ENCODE measurements at places on chromosomes 6 and 20.

- no peak for DNase-seq
These were observed 447.2 kb downstream of the FRK start for GRCh38 chr6:115613488-115613887.

GRCh38 chr6:167293590-167294091 lies 2.5 kb downstream of the UNC93A start:
- no peak for DNase-seq

DNA sequence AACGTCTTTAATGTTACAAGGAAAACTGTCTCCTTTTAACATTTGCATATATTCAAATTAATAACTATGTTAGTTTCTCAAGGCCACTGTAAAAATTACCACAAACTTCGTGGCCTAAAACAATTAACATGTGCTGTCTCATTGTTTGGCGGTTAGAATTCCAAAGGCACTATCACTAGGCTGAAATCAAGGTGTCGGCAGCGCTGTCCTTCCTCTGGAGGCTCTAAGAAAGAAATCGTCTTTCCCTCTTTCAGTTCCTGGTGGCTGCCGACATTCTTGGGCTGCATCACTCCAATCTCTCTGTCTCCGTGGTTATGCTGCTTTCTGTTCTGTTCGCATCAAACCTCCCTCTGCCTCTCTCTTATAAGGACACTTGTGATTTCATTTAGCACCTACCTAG lies 4.2 kb downstream of the TPD52L1 start:
- DNase-seq, result no peak

DNA sequence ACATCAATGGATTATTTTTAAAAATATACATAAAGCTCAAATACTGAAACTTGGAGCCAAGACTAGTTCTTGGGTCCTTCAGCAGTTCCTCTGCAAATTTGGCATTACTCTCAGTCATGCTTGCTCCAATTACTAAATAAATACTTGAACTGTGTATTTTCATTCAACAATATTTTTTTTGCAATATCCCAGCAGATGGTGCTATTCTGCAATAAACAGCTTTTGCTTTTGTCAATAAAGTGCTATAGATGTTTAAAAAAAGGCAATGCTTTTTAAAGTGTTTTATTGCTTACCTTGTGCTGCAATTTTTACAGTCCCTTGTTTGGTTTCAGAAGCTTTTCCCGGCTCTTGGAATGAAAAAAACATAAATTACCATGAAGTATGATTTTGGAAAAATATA lies 243.4 kb downstream of the TRDN start:
- DNase-seq, result peak; percentile 9

DNA sequence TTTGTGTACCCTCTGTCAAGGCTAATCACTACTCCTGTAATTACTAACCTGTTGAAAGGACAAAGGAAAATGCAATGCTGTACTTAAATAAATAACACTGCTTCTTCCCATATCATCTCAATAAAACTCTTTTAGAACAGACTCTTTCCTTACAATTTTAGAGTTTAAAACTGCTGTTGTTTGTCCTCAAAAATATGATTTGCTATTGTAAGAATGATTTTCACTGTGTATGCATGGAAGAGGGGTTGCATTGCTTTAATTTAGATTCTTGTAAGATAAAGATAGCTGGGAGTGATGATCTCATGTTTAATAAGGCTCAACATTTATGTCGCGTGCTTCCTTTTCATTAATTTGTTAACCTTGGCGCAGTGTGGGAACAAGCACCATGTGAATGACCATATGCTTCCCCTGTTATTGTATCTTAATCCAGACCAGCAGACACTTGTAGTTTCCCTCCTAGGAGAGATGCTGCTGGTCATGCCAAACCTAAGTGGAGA lies 89.8 kb upstream of the ATXN1 start:
- no peak for DNase-seq

DNA sequence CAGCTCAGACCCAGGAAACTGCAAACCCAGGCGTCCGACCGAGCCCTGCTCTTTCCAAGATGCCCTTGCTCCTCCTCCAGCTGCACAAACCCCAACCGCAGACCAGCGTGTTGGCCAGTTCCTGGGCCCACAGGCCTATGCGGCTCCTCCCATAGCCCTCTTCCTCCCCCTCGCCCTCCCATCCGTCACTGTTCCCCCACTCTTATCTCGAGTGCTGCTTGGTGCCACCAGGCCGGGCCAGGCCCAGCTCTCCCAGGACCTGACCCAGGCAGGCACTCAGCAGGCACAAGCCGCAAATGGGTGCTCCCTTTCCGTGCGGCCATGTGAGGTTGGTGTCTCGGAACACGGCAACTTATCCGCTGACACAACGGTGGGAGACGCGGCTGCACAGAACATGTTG lies 28.6 kb downstream of the ADRM1 start:
- DNase-seq, result no peak

GRCh38 chr20:52895235-52895634 lies 76.9 kb upstream of the TSHZ2 start:
- no peak for DNase-seq

GRCh38 chr6:88311561-88311960 lies 145.4 kb upstream of the CNR1 start:
- DNase-seq, result no peak

GRCh38 chr6:155030148-155030720 lies 35.1 kb downstream of the TIAM2 start:
- no peak for DNase-seq

GRCh38 chr20:17557675-17558006 lies 12.2 kb upstream of the DSTN start:
- DNase-seq, result no peak

DNA sequence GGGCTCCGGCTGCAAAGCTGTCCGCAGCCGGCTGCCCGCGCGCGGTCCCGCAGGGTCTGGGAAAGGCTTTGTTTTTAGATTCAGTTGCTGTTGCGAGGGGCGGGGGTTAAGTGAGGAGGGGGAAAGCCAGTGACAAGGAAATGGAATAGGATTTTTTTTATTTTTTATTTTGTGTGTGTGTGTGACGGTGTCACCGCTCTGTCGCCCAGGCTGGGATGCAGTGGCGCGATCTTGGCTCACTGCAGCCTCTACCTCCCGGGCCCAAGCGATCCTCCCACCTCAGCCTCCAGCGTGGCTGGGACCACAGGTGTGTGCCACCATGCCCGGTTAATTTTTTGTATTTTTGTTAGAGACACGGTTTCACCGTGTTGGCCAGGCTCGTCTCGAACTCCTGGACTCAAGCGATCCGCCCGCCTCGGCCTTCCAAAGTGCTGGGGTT lies 615 bp upstream of the UBE2J1 start:
- DNase-seq, result no peak

GRCh38 chr6:166318227-166318626 lies 10.0 kb upstream of the PRR18 start:
- DNase-seq, result no peak

- no peak for DNase-seq
These were observed 683.6 kb downstream of the KIF16B start for GRCh38 chr20:15889514-15890256.
